ENCODE measurements at places on chromosomes 4 and X.

- no peak for DNase-seq
Measured at GRCh38 chrX:22397566-22397965, 124.9 kb downstream of the CBLL2 start.

- DNase-seq, result no peak
Measured at GRCh38 chrX:111387470-111388070, 24.4 kb downstream of the DCX start.

DNA sequence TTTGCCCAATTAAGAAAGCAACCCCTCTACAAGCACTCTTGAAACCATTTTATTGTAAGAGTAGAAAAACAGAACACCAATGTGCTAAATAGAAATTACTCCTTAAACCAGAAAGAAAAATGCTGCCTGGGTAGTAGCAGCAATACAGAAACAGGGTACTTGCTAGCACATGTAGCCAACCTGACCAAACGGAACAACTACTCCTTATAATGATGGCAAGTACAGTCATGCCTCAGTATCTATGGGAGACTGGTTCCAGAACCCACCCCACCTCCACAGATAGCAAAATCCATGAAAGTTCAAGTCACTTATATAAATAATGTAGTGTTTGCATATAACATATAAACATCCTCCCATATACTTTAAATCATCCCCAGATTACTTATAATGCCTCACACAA, 168.8 kb downstream of the ATRX start:
- DNase-seq, result no peak

GRCh38 chr4:140342620-140343019, 30.8 kb upstream of the SCOC start:
- no peak for DNase-seq

GRCh38 chrX:109740433-109740809, 7.4 kb upstream of the ACSL4 start:
- no peak for DNase-seq

GRCh38 chr4:31442236-31442635, 722.1 kb downstream of the PCDH7 start:
- DNase-seq, result no peak

DNA sequence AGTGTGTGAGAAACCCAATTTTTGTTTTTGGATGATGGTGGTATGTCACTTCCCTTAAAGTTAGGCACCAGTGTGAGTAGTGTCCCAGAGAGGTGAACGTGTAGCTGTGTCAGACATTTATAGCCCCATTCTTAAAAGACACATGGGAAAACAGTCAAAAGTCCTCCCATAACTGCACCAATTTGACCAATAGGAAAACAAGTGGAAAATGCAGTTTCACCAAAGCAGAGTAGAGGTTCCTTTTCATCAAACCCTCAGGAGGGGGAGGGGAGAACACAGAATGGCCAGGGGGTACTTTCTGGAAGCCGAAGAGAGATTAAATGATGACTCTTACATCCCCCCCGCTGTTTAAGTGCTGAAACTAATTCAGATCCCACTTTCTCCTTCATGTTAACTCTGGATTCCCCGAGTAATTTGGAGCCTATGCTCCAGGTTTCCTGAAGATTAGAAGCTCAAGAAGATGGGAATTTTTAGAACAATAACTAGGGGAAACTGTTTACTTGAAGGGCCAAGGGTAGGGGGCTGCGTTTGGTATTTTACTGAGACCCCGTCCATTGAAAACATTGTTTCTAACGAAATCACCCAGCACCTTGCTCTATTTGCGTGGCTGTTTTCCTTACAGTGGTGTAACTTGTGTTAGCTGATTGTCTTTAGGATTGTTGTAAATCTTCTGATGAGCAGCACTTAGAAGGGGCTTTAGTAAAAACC, 2.1 kb upstream of the LEF1 start:
- no peak for DNase-seq

GRCh38 chr4:14787894-14788293, 214.4 kb upstream of the CPEB2 start:
- no peak for DNase-seq

DNA sequence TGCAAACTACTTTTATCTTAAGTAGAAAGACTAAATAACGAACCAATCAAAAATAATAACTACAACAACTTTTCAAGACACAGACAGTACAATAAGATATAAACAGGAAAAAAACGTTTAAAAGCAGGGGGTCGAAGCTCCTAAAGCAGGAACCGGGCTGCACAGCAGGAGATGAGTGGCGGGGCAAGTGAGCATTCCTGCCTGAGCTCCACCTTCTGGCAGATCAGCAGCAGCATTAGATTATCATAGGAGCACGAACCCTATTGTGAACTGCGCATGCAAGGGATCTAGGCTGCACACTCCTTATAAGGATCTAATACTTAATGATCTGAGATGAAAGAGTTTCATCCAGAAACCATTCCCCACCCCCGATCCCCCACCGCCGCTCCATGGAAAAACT, 146.2 kb downstream of the TEX11 start:
- DNase-seq, result no peak

DNA sequence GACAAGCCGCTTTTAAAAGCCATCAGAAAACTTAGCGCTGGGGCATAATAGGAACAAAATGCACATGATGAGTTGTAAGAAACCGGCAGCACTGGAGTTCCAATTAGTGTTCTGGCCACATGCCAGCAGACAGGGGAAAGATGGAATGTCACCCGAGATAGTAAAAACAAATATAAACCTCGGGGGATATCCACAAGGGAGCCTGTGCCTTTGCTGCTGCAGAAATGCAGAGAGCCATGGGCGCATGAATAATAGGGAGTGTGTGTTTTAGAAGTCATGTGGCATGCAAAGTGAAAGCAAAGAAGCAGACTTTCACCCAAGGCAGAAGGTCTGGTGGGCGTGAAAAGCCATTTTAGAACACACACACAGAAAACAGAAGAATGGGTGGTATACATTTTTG, 19.1 kb downstream of the GPRASP3 start:
- DNase-seq, result no peak

- no peak for DNase-seq
Measured at GRCh38 chrX:102652031-102652688, 877 bp downstream of the GPRASP1 start.

- no peak for DNase-seq
Measured at GRCh38 chr4:149158817-149159216, 656.8 kb downstream of the IQCM start.

DNA sequence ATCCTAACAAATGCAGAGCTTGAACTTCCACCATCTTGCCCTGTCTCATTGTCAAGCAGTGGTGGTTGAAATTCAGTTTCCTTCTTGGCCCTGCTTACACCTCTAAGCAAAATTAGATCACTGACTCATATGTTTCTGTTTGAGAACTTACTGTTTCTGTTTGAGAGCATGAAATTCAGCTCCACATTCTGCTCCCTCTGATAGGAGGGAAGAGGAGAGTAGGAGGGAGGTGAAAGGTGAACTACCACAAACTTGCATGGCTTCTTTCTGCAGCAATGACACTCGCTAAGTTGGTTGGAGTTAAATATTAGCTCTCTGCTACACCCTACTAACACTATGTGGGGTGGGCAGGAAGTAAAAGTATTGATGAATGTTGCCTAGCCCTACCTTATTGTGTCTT, 117.8 kb upstream of the EDA2R start:
- no peak for DNase-seq

DNA sequence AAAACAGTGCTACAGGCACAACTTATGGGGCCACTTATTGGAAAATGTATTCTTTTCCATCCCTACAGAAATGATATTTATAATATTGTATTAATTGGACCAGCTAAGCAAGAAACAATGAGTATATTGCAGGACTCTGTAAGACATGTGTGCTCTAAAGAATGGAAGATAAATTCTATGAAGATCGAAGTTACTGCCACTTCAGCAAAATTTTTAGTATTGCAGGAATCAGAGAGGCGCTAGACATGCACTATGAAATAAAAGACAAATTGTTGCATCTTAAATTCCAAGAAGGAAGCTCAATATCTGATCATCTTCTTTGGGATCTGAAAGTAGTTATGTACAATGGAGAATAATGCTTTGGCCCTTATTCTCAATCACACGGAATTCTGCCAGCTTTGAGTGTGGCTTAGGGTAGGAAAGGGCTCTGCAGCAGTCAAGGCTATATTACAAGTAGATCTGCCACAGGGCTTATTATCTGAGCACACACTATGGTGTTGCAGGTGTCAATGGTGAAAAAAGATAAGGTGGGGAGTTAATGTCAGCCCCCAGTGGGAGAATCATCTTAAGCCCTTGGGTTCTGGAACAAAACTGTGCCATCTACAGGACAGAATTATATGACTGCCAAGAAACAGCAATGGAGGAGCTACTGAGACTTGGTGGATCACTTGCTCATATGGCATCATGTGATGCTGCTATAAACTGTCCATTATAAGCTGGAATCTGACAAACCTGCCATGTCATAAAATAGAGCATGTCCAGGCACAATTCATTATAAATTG, 334.0 kb upstream of the NDST3 start:
- no peak for DNase-seq

DNA sequence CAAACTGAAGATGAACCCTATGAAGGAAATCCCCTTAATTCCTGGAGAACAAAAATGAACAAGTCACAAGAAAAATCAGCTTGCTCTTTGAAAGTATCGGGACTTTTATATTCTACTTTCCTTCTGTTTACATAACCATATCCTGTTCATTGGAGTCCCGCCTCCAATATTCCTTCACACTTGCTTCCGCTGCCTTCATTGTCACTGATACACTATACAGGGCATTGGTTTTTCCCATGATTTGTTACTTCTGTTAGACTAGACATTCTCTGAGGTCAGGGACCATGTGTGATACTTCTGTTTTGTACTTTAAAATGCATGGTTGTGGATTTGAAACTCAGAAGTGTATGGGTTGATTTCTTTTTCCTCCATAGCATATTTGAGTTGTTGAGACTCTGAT, 18.8 kb downstream of the MCUB start:
- no peak for DNase-seq

GRCh38 chr4:41215969-41216293, 1.6 kb upstream of the APBB2 start:
- DNase-seq, result no peak

DNA sequence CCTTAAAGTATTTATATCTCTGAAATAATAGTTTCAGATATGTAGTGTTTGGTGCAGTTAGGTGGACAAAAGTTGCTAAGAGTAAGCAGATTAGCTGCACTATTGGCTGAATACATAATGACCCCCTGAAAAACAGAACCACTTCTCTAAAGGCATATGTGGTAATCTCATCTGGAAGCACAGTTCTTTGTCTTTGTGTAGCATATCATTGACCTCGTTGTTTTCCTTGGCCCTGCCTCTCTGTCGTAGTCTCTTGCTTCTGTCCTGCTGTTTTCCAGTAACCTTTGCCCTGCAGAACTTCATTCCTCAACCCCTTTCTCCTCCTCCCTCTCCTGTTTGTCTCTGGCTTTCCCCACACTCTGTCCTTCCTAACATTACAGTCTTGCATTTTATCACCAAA, 41.4 kb downstream of the JADE3 start:
- DNase-seq, result no peak

- no peak for DNase-seq
Measured at GRCh38 chrX:140765043-140765784, 55.7 kb downstream of the LINC00632 start.

DNA sequence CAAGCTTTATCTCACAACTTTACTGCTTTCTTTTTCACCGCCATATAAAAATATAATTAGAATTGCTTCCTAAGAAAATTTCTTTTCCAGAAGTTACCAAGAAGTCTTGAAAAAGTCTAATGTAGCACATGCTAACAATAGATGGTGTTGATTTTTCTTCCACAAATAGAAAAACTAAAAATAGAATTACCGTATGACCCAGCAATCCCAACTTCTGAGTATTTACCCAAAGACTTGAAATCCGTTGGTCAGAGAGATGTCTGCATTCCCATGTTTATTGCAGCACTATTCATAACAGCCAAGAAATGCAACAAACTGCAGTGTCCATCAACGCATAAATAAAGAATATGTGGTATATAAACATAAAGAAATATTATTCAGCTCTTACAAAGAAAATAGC, 17.8 kb upstream of the EDNRA start:
- no peak for DNase-seq

DNA sequence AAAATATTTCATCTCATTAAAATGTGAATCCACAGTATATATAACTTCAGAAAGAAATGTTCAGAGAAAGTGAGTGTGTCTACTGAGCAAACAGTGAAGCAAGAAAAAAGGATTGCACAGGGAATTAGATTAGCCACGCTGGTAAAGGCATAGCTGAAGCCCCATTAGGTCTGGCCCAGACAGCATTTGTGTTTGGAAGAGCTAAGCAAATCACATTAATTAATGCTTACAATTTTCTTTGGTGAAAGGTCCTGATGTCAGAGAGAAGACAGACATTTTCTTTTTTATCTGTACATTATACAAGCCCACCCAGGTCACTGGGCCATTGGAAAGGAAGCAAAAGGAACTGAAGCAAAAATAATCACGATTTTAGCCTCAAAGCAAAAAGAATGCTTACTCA, 354.6 kb downstream of the GRID2 start:
- DNase-seq, result no peak

GRCh38 chr4:159682996-159683395, 580.1 kb downstream of the RAPGEF2 start:
- no peak for DNase-seq
